ENCODE measurements at places on chromosomes 3 and 15. TPM values are rescaled to one million over a fixed set of nuclear protein-coding genes. Genes with fewer than 3 reads are reported as not detected.

- peaks cover 8% of the 10 kb centered on the region for H3K36me3 ChIP-seq
- H3K27ac ChIP-seq: no peak overlapping the region
- H3K4me3 ChIP-seq: no peak overlapping the region
- peaks cover 45% of the 10 kb centered on the region for H3K4me1 ChIP-seq
Measured at GRCh38 chr15:66779331-66780009, 77.4 kb downstream of the SMAD6 start.

DNA sequence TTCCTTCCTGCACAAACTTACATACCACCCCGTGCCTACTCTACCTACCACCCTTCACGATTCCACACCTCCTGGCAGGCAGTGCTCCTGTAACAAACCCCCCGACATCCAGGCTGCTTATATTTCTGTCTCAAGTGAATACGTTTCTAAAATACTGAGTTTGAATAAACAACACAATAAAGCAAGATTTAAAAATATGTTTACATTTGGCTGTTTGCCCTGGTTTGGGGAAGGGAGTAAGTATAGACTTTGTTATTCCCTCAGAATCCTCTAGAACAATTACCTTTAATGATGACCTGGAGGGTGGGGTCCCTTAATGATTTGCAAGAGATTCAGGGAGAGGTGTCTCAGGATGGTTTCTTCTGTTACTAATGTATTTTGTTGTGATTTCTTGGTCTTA, 402.6 kb upstream of the TBL1XR1 start:
- H3K4me3 ChIP-seq: no peak overlapping the region
- peaks cover 68% of the 10 kb centered on the region for H3K4me1 ChIP-seq
- H3K27me3 ChIP-seq: no peaks in the 10 kb centered on the region
- DNase-seq: no peak
- no peaks in the 10 kb centered on the region for H3K36me3 ChIP-seq

DNA sequence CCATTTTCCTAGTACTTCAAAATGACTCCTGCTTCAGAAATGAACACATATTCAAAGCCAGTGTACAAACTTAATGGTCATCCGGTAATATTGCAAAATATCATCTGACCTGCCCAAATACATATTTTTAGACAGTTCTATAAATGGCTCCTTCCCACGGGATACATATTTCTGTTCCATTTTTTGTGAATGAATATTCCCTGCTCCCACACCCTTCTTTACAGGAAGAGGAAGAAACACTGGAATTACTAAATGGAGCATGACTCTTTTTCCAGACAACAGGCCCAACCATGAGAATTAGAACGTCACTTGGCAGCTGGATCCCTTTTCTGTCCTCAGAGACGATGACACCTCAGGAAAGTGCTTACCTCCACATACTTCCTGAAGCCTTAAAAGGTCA, 38.0 kb upstream of the CBLB start:
- DNase-seq: no peak
- H3K4me3 ChIP-seq: no peak overlapping the region

DNA sequence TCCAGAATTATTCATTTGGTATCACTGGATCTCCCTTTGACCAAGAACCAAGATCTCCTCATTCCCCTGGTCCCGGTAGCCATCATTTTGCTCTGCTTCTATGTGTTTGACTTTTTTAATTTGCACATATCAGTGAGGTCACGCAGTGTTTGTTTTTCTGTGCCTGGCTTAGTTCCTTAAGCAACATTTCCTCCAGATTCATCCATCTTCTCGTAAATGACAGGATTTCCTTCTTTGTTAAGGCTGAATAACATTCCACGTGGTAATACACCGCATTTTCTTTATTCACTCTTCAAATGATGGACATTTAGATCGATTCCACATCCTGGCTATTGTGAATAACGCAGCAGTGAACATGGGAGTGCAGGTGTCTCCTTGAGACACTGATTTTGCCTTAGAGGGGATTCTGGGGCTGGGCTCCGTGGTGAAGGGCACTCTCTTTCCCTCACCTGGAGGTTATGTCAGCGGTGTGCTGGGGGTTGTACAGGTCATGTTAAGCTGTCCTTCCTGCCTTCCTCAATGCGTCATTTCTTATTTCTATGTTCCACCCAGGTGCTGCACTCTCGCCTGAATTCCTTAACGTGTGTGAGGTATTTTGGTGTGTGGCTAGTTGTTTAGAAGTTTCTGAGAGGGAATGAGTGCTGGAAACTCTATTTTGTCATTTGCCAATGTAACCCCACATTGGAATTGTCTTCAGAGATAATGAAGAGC, 212.2 kb downstream of the LPP start:
- no peaks in the 10 kb centered on the region for H3K27me3 ChIP-seq
- H3K4me1 ChIP-seq: peaks cover 9% of the 10 kb centered on the region
- no peak overlapping the region for H3K27ac ChIP-seq
- DNase-seq: no peak

GRCh38 chr3:71307991-71308697, 275.4 kb downstream of the FOXP1 start:
- H3K27ac ChIP-seq: no peak overlapping the region
- no peaks in the 10 kb centered on the region for H3K36me3 ChIP-seq
- no peaks in the 10 kb centered on the region for H3K27me3 ChIP-seq
- no peak for DNase-seq
- H3K4me3 ChIP-seq: no peak overlapping the region

GRCh38 chr3:150623945-150624344, 20.8 kb downstream of the SELENOT start:
- H3K27me3 ChIP-seq: no peaks in the 10 kb centered on the region
- H3K27ac ChIP-seq: no peak overlapping the region
- DNase-seq: no peak
- peaks cover 31% of the 10 kb centered on the region for H3K36me3 ChIP-seq
- H3K4me1 ChIP-seq: no peaks in the 10 kb centered on the region

- H3K4me3 ChIP-seq: no peak overlapping the region
- no peak for DNase-seq
- H3K36me3 ChIP-seq: no peaks in the 10 kb centered on the region
- H3K4me1 ChIP-seq: no peaks in the 10 kb centered on the region
Measured at GRCh38 chr15:89068325-89068784, 19.9 kb upstream of the ABHD2 start.

DNA sequence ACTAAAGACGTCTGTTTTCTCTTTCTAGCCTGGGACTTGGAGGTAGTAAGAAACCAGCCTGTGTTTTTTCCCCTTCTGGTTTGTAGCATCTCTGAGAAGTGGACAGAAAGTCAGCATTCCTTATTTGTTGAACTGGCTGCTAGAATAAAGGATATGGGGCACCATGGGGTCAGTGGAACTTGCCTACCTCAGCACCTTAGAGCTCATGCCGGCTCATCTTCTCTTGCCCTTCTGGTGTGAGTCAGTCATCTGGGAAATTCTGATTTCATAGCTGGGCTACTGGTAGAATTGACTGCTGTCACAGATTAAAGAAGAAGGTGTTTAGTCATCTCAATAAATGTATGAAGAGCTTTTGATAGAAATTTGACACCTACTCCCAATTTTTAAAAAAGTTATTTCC, 202.7 kb upstream of the TOPAZ1 start:
- H3K27ac ChIP-seq: no peak overlapping the region
- no peaks in the 10 kb centered on the region for H3K36me3 ChIP-seq
- H3K4me3 ChIP-seq: no peak overlapping the region
- DNase-seq: no peak

DNA sequence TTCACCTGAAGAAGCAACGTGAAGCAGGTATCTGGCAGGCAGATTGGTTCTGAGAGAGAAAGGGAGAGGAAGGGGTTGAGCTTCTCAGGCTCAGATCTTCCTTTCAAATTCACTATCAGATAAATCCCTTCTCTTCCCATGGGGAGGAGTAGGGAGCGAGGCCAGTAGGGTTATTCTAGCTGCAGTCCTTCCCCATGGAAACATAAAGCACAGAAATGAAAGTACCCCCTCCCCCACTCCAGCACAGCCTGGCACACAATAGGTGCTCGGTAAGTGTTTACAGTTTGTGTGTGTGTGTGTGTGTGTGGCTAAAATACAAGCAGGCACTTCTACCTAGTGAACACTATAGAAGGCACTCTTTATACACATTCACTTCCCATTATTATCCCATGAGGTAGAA, 20.8 kb upstream of the VPS8 start:
- no peak overlapping the region for H3K27ac ChIP-seq
- no peak overlapping the region for H3K4me3 ChIP-seq
- peaks cover 10% of the 10 kb centered on the region for H3K4me1 ChIP-seq
- DNase-seq: no peak

DNA sequence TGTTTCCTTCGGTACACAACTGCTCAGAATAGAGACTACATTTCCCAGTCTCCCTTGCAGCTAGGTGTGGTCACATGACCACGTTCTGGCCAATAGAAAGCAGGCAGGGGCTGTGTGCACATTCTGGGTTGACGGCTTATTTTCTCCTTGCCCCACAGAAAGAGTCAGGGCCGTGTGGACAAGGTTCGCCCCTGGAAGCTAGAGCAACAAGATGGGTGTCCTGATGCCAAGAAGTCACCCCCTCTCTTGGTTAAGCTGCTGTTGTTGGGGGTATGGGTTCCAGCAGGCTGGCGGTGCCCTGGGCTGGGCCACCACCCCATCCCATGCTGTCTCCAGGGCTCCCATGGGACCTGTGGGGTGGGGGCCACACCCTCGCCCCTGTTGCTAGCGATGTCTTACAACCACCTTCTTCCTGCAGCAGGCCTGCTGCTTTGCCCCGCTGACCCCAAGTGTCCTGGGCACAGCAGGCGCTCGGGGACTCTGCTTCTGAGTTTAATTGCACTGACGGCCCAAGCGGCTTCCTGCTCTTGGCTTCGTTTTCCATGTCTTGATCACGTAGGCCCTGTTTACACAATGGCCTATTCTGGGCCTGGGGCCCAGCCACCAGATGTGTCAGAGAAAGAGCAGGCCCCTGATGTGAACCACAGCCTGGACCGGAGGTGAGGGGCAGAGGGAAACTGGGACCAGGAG, 24.9 kb downstream of the ABTB1 start:
- H3K27ac ChIP-seq: peak overlapping the region; percentile 55
- H3K4me3 ChIP-seq: no peak overlapping the region
- H3K36me3 ChIP-seq: peaks cover 18% of the 10 kb centered on the region
- peaks cover 44% of the 10 kb centered on the region for H3K4me1 ChIP-seq
- DNase-seq: no peak

DNA sequence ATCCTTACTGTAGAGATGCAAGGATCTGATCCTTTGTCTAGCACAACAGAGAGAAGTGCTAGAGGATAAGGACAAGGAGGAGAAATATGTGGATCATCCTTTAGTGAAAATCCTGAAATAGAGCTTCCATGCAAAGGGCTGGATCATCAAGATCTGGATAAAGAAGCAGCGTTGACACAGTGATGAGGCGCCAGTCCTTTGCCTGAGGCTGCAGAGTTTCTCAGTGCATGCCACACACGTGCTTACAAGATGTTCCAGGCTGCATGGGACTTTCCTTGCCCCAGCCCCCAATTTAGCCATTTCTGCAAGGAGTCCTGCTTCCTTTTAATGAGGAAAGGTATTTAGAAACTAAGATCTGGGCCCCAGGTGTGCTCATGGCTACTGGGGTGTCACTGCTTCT, 7.2 kb upstream of the ABTB1 start:
- no peak overlapping the region for H3K27ac ChIP-seq
- no peak for DNase-seq
- H3K4me1 ChIP-seq: no peaks in the 10 kb centered on the region
- H3K36me3 ChIP-seq: no peaks in the 10 kb centered on the region
- no peaks in the 10 kb centered on the region for H3K27me3 ChIP-seq

GRCh38 chr3:88985491-88985890, 121.9 kb upstream of the EPHA3 start:
- no peak for DNase-seq
- no peaks in the 10 kb centered on the region for H3K36me3 ChIP-seq
- H3K27ac ChIP-seq: no peak overlapping the region
- no peaks in the 10 kb centered on the region for H3K27me3 ChIP-seq

DNA sequence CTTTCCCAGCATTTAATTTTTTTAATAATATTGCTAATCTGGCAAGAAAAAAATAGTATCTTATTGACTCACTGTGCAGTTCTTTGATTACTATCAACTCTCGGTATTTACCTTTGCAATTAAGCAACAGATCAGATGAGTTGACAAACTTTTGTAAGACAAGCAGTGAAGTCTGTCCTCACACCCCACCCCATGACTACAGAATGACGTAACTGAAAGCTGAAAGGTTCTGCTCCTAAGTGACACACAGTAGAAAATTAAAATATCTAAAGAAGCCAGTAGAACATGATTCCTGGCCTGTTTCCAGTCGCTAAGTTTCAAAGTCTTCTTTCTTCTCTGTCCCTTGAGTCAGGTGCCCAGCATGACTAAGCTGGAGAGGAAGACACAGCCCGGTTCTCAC, 135.5 kb downstream of the STT3B start:
- H3K4me3 ChIP-seq: no peak overlapping the region
- peaks cover 5% of the 10 kb centered on the region for H3K4me1 ChIP-seq
- H3K27me3 ChIP-seq: no peaks in the 10 kb centered on the region
- DNase-seq: no peak
- no peaks in the 10 kb centered on the region for H3K36me3 ChIP-seq
- no peak overlapping the region for H3K27ac ChIP-seq

DNA sequence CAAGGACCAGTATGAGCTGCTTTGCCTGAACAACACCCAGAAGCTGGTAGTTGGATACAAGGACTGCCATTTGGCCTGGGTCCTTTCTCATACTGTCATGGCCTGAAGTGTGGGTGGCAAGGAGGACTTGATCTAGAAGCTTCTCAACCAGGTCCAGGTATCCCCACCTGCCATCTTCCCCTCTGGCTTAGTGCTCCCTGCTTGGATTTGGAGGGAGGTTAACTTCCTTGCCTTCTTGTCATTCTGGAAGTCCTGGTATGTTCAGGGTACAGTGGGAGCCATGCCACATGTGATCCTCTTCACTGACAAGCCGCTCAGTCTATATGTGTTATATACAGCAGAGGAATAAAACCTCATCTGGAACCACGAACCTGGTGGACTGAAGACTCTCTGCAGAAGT, 37.7 kb upstream of the TOPBP1 start:
- H3K4me1 ChIP-seq: no peaks in the 10 kb centered on the region
- no peak for DNase-seq
- no peaks in the 10 kb centered on the region for H3K36me3 ChIP-seq
- no peak overlapping the region for H3K4me3 ChIP-seq
- no peak overlapping the region for H3K27ac ChIP-seq
- H3K27me3 ChIP-seq: no peaks in the 10 kb centered on the region

GRCh38 chr3:88611826-88612326, 462.1 kb downstream of the C3orf38 start:
- no peak overlapping the region for H3K4me3 ChIP-seq
- H3K4me1 ChIP-seq: no peaks in the 10 kb centered on the region
- no peak overlapping the region for H3K27ac ChIP-seq
- H3K27me3 ChIP-seq: no peaks in the 10 kb centered on the region

GRCh38 chr15:41870689-41871081, 23.2 kb downstream of the SPTBN5 start:
- H3K27me3 ChIP-seq: no peaks in the 10 kb centered on the region
- no peak overlapping the region for H3K27ac ChIP-seq
- no peak for DNase-seq
- H3K4me1 ChIP-seq: no peaks in the 10 kb centered on the region
- no peaks in the 10 kb centered on the region for H3K36me3 ChIP-seq

SPATA12 gene
- 0.30 TPM for total RNA-seq

DAZL gene
- total RNA-seq: not detected

CHRD gene
- 8.3 TPM for total RNA-seq

CXCR6 gene
- 2.8 TPM for total RNA-seq

KBTBD8 gene
- total RNA-seq: 6.4 TPM

HTR3E gene
- not detected for total RNA-seq

CPN2 gene
- total RNA-seq: not detected

Data from upper lobe of left lung (tissue), 6 donors.